ENCODE measurements at places on chromosomes 11 and 22.

DNA sequence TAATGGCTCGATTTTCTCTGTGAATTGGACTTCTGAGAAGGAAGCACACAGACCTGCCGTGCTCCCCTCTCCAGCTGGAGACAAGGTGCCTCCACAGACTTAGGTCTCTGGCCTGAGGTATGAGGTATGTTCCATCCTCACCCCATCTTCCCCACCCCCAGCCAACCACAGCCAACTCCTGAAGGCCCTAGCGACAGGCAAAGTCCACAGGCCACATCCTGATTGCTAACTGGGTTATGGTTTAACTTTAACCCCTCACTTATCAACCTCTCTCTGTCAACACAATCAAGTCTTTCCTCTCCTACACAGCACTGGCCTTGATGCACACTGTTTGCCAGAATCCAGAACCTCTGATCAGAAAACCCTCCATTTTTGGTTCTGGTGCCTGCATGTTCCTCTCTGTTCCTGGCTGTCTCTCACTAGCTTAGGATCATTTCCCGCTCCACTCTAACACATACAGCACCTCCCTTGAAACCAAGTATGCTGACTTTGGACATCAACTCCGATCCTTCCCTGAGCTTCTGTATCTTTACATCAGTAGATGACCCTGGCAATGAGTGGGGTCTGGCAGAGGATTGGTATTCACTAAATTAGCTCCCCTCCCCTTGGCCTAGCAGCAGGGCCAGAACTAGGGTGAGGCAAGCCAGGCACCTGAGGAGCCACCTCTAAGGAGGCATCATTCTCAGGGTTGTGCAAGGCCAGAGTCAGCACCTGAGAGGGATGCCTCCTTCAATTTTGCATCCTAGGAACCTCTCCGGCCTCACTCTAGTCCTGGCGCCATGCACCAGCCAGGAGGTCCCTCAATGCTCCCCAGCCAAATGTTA lies 22.0 kb downstream of the JAML start:
- peaks cover 65% of the 10 kb centered on the region for H3K4me1 ChIP-seq
- peak; percentile 95 for DNase-seq
- H3K36me3 ChIP-seq: no peaks in the 10 kb centered on the region
- no peaks in the 10 kb centered on the region for H3K27me3 ChIP-seq
- H3K27ac ChIP-seq: peak overlapping the region; percentile 92

DNA sequence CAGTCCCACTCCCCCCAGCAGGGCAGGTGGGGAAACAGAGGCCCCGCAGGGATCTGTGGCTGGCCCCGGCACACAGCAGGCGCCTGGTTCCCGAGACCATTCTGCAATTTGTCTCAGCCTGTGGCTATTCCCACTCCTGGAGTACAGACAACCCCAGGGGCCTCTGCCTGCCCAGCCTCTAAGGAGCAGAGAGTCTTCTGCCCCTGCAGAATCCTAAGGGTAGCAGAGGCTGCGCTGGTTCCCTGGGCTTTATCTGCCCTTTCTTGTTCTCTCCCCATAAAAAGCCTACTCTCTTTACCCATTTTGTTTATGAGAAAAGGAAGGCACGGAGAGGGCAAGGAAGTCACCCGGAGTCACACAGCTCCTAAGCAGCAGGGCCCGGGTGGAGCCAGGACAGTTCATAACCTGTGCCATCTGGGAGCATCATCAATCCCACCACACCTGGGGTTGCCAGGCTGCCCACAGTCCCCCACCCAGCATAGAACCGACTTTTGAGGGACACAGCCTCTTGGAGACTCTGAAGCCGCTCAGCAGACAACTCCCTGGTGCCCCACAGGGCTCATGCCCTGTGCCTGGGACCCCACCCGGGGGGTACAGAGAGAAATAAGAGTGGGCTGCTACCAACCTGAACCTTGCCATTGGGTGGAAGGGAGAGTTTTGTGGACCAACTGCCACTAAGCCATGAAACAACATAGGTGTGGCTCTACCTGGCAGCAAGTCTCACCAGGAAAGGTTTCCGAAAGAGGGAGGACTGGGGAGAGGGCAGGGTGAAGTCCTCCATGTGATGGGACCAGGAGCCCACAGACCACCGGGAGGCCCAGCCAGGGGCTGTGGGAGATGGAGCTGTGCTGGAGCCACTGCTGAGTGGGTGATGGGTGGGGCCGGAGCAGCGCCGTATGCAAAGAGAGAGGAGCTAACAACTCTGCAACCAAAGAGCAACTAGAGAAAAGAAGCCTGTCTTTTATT lies 17.2 kb upstream of the LINC01488 start:
- H3K27ac ChIP-seq: peak overlapping the region; percentile 11
- DNase-seq: peak; percentile 68
- no peak overlapping the region for H3K4me3 ChIP-seq
- no peaks in the 10 kb centered on the region for H3K36me3 ChIP-seq
- no peaks in the 10 kb centered on the region for H3K27me3 ChIP-seq

DNA sequence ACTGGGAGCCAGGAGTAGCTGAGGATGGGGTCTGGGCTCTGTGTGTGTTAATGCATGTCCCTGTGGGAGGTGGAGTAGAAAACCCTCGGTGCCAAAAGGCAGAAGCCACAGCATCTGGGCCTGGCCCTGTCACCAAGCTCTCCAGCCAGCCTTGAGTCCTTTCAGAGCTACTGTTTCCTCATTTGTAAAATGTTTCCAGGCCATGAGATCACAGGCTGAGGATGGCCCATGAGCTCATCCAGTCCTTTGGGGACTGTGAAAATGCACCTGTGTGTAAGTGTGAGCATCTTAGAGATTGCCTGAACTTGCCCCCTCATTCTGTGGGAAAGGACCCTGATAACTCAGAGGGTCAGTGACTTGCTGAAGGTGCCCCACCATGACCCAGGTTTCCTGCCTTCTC lies 9.1 kb downstream of the ANKK1 start:
- no peaks in the 10 kb centered on the region for H3K27me3 ChIP-seq
- no peaks in the 10 kb centered on the region for H3K36me3 ChIP-seq
- no peak overlapping the region for H3K4me3 ChIP-seq

GRCh38 chr11:73578592-73579185 lies 19.2 kb downstream of the FAM168A start:
- no peaks in the 10 kb centered on the region for H3K36me3 ChIP-seq
- no peak overlapping the region for H3K4me3 ChIP-seq
- no peak for DNase-seq
- H3K27me3 ChIP-seq: no peaks in the 10 kb centered on the region

Data from large intestine (tissue), 12 donors.